ENCODE measurements at places on chromosomes 16 and 17.

- no peak for DNase-seq
Measured at GRCh38 chr16:19393226-19394111, 24.2 kb upstream of the TMC5 start.

GRCh38 chr17:61467416-61468262, 15.4 kb downstream of the TBX4 start:
- DNase-seq = peak; percentile 16

GRCh38 chr17:20191056-20191455, 181.9 kb downstream of the SPECC1 start:
- DNase-seq = no peak

DNA sequence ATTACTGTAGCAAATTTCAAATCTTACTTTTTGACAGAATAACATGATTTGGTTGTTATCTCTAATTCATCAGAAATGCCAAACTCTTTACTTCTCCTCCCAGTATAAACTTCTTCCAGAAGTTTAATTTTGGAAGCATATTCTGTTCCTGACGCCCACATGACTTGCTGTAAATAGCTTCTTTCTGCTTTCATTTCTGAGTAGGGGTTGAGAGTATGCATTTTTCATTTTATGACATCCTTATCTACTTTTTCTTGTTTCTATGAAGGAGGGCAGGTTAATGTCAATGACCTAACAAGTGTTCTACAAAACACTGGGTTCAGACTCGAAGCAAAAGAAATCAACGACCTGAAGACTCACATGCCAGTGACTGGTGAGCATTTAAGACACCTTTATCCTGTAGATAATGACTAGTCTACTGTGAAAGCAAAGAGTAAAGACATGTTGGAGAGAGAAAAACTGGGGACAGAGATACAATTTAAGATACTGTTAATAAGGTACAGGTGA, 36.5 kb upstream of the EFCAB3 start:
- DNase-seq = no peak

DNA sequence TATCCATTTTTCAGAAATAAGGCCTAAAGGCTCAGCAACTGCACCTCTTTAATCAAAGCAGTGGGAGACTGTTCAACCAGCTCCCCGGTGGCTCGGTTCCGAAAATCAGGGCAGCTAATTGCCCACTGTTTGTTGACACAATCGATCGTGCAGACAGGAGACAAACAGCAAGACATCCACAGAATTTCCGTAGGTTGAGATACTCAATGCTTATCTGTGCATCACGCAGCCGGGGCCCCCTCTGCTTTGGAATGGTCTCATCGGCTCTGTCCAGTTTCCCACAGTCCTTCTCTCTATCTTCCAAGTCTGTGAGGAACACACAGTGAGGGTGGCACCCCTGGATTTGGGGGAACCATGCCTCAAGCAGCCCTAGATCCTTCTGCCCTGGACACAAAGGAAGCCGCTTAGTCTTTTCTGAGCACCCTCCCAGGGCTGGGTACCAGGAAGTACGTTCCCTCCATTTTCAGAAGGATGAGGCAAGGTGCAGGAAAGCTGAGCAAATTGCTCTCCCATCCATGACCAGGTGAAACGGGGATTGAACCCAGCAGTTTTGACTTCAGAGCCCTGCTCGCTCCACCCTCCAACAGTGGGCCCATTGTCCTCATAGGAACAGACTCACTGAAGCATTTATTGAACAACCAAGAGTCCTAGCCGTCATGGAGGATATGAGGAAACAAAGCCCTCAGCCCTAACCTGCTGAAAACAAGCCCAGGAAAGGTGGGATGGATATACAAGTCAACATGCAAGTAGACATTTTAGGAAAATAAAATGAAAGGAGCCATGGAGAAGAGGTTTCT, 70.7 kb downstream of the C16orf95 start:
- DNase-seq = no peak

- no peak for DNase-seq
Measured at GRCh38 chr17:62626719-62627218, 701 bp upstream of the MRC2 start.
